Activated CD8-positive, alpha-beta T cell treated with anti-CD3 and anti-CD28 coated beads, Interleukin-2, amount 10 ng/mL, durations not matched to agents 7 days and 5 days (primary cell): ENCODE measurements at places on chromosomes 7 and 10. TPM values are rescaled to one million over a fixed set of nuclear protein-coding genes. Genes with fewer than 3 reads are reported as not detected.

Gene PLEKHS1
- total RNA-seq = not detected

DNA sequence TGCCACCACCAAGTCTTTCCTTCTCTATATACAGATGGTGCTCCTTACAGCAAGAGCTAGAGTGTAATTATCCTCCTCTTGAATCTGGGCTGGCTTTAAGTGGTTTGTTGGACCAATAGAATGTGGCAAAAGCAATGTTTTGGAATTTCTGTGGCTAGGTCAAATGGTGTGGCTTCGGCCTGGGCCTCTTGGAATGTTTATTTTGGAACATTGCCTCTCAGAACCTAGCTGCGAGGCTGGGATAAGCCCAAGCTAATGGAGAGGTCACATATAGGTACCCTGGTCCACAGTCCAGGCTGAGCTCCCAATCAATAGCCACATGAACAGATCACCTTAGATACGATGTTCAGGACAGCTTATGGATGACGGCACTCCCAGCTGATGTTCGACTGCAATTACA is 556.7 kb downstream of the TYW1 start:
- no peak for DNase-seq

Gene SMURF1
- 10.3 TPM for total RNA-seq

Gene AGR2
- not detected for total RNA-seq

DNA sequence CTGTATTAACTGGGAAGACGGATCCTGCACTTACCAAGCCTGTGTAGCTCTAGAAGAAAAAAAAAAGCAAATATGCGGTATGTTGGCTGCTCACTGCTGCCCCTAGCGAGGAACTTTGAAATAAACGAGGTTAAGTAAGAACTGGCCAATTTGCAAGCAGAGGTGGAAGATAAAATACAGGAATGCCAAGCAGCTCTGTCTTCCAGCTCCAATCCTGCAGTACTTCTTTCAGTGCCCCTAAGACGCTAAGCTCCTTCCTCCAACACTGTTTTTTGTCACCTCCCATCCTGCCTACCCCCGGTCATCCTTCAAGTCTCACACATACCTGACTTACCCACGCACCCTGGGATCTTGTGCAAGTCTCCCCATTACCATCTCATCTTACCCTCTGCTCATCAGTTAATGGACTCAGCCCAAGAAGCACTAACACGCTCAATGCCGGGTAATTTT is 809 bp downstream of the C10orf143 start:
- peak; percentile 84 for DNase-seq

Gene SPDYE6
- not detected for total RNA-seq

Gene SSC4D
- 0.47 TPM for total RNA-seq
